Erythroblast (primary cell): ENCODE measurements at places on chromosomes 11 and 22.

GRCh38 chr11:10784232-10785145 is 24.2 kb downstream of the EIF4G2 start:
- DNase-seq, result no peak

- DNase-seq, result no peak
Observed at GRCh38 chr11:11370255-11370961, 17.4 kb upstream of the CSNK2A3 start.

DNA sequence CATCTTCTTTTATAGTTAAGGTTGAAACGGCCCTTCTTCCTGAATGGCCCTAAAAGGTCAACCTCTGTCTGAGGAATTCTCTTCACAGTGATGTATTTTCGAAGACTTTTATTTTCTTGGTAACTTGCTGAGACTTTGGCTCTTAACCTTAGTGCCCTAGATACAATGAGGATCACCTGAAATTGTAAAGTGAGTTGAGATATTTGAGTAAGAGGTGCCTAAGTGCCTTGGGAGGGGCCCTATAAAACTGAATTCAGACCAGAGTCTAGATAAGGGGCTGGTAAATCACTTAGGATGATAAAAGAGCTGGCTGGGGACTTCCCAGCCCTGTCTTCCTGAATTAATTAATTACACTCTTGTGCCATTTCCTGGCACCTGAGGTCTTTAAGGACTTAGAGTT is 505.6 kb upstream of the KIRREL3 start:
- no peak for DNase-seq

DNA sequence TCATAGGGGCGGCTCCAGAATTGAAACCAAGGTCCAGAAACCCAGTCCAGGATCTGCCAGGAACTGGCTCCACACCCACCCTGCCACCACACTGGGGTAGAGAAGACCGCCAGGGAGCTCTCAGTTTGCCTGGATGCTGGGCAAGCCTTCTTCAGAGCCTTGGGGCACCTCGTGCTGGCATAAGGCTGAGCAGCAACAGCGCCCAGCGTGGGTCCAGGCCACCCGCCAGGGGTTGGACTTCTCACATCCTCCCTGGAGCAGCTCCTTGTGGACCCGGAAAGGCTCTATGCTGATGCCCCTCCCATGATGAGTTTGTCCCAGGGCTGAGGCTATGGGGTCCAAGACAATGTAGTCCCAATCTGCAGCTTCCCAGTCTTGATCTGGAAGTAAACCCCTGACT is 29.7 kb downstream of the ALX4 start:
- DNase-seq, result no peak

GRCh38 chr11:58616594-58616993 is 5.9 kb upstream of the CNTF start:
- DNase-seq, result peak; percentile 36

DNA sequence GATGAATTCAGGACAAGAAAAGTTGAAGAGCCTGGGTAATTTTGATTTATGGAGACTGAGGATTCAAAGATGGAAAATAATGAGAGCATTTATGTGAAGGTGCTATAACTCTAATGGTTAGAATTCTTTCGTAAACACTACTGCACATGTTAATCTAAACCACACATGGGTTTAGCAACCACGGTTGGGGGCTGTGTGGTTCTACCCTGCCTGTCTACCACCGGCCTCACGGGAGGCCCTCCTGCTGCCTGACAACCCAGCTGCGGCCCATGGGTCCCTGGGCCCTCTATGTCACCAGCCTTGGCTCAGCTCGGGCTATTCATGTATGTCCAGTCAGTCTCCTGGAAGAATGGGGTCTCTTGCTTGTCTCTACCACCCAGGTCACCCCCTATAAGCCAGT is 68.5 kb upstream of the ARFGAP3 start:
- DNase-seq, result no peak

DNA sequence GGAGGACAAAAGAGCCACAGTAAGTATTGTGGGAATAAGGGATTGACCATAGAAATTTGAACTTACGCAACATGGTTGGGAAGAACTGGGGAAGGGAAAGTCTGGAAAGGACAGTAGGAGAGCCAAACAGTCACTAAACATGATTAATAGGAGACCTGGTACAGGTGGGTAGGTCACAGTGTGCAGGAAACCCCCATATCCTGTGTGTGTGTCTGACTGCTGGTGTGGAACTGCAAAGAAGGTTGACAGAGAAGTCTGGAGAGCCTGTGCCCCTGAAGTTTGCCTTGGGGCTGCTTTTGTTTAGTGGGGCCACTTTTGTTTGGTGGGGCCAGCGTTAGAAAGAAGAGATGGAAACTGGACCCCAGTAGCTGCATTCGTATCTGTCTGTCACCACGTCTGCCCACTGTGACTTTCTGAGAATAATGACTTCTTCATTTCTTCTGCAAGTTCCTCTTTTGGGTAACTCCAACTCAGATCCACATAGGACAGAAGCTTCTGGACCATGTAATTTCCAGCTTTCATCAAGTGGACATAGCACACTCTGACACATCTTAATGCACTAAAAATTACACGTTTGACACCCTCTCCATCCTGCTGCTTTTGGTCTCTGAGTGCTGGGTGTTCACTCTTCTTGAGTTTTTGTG is 126.8 kb upstream of the RAG2 start:
- DNase-seq, result no peak

GRCh38 chr11:783581-784015 is 6.3 kb downstream of the CEND1 start:
- DNase-seq, result peak; percentile 67

DNA sequence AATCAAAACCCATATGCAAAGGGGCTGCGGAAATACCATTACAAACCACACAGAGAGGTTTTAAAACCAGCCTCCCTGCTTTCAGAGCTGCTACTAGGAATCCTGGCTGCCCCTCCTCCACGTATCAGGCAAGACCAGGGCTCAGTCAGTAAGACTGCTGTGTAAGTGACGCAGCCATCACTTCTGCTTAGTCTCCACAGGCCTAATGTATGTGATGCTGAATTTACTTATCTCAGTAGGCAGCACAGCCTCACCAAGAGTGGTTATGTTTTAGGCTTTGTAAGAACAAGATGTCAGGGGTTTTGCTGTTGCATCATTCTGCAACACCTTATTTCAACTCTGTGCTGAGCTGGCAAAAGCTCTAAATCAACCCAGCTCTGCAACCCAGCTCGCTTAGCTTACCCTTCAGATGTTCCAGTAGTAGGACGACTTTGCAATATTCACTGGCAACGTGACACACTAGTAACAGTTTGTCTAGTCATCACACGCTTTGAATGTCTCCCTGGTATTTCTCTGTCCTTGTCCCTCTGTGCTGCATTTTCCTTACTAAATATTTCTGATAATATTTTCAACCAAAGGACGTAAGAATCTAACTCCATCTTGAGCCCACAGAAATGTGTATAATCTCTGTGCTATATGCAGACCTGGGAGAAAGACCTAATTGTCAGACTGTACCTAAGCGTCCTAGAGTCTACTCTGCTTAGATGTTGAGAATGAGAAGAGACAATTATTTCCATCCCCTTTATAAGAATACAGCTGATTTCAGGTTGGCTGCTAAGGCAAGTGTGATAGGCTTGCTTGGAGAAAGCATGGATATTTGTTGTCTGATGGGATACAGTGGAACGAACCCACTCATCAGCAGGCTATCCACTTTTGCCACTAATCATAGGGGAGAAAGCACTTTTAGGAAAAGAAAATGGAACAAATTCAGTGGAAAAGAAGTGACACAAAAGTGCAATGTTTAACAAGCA is 72.2 kb downstream of the LARGE2 start:
- peak; percentile 93 for DNase-seq

GRCh38 chr22:46828323-46828900 is 66.0 kb downstream of the TBC1D22A start:
- no peak for DNase-seq

DNA sequence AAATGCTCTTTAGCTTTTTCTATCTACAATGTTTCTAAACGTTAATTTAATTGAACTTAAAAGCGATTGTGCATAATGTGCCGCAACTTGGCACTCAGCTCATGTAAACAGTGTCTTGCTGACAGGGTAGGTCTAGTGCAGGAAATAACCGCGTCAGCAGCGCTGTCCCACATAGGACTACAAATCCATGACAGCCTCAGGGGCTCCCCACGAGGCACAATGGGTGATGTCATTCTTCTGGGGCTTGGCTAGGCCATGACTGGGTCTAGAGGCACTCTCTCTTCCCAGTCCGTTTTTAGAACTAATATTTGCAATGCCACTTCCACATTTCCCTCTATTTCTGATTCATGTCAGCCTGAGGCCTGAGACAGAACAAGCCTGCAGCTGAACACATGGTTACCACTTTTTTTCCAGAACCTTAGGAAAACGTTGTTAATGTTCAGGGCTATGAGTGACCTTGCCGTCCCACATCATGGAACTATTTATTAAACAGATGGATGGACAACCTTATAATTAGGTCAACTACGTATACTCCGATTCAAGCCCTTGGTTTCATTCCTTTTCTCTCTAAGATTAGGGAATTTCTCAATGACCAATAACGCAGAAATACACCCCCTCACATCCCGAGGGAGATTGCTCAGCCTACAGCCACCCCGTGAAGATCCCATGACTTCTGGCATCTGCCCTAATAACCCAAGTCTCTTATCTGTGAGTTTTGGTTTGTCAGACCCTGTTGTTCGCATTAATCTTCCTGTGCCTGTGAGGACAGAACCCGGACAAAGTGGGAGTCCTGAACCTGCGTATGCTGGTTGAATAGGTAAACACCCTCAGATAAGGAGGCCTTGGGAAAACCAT is 19.4 kb upstream of the SNX32 start:
- no peak for DNase-seq

GRCh38 chr11:131688048-131688693 is 317.8 kb downstream of the NTM start:
- peak; percentile 49 for DNase-seq

DNA sequence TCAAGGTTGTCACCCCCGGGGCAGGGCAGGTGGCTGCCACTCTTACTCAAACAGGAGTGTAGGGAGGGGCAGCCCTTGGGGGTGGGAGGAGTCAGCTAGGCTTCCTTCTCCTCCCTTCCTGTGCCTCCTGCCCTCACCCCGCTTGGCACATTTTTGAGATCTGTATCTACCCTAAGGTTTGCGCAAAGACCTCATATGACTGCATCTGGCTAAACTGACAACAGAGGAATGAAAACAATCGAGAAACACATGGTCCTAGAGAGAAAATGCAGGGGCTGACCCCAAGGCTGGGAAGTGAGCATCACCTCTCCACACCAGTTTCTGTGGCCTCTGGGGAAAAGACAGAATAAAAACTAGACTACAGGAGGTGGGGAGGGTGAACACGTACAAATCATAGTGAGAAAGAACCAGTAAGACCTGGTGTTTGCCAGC is 28.1 kb downstream of the IGSF9B start:
- no peak for DNase-seq

GRCh38 chr11:130162733-130163132 is 3.2 kb downstream of the ST14 start:
- DNase-seq, result no peak

DNA sequence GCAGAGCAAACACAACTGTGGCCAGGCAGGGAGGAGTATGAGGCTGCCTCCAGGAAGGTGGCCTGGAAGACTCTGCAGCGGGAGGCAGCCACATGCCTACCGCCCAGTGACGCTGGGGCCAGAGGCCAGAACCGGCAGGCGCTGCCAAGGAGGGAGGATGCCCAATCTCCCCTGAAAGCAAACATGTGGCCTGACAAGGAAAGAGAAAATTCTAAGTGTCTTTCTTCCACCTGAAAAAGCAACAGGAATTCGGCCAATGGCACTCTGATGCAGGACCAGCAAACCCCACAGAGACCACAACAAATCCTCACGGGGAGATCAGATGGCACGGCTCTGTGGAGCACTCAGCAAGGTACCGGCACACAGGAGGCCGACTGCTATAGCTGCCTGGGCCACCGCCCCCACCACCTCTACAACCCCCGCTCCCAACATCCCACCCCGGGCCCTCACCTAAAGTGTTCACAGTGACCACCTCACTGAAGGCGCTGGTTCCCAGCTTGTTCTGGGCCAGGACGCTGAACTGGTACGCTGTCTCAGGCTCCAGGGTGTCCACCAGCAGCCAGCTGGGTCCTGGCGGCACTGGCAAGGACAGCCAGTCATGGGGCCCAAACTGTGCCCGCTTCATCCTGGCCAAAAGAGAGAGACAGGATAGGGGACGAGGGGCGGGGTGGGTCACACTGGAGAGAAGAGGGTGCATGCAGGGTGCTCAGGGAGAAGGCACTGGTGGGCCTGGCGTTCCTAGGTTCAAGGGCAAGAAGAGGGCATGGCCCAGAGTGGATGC is 30.1 kb downstream of the IGSF9B start:
- no peak for DNase-seq

GRCh38 chr22:44569561-44569991 is 71.5 kb upstream of the RTL6 start:
- no peak for DNase-seq

DNA sequence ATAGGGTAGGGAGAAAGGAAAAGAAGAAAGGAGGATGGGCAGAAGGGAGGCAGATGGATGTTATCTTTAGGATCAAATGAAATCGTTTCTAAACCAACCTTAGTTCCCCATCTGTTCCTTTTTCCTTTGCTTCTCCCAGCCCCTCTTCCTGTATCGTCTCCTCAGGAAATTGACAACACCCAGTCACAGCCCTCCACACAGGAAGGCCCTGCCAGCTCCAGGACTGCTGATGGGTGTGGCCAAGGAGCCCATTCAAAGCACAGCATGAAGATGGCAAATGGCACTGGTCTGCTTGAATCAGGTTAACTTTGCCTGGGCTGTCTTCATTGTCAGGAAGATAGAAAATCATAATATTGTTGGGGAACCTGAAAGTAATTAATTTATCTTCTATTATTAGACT is 164.8 kb downstream of the C11orf87 start:
- DNase-seq, result no peak

- DNase-seq, result no peak
Observed at GRCh38 chr11:62687508-62688396, 1.6 kb downstream of the LRRN4CL start.

DNA sequence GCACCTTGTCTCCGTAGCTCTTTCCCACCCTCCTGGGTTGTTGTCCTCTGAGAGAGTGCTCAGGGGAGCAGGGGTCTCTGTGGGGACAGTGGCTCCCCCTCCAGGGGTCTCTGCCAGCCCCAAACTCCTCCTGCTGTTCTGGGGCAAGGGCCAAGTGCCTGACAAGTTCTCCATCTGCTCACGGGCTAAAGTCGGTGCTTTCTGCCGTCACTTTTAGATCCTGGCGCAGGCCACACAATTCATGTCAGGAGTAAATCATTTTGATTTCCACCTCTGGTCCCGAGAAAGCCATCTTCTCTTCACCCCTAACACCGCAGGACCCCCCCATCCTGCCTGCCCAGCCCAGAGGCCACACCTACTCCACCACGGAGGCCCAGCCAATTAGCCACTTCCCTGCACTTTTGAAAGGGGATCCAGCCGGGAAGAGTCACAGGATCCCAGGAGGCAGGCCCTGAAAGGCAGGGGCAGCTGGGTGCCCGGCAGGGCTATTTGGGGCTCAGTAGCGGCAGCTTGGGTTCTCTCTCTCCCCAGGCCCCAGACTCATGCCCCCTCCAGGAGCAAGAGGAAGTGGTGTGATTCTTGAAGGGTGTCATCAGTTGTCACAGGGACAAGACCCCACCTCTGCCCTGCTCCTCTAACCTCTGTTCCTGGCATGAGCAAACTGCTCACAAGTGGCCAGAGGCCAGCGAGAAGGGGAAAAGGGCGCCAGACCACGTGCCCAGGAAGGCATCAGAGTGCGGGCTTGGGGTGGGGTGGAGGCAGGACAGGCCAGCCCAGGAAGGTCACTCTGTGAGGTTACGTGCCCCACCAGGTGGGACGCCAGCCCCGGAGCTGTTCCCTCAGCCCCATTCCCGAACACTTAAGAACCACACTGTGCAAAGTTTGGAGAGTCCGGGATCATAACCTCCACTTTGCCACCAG is 1.3 kb downstream of the MACROD1 start:
- DNase-seq, result no peak
